ENCODE measurements at places on chromosomes 12 and 14.

DNA sequence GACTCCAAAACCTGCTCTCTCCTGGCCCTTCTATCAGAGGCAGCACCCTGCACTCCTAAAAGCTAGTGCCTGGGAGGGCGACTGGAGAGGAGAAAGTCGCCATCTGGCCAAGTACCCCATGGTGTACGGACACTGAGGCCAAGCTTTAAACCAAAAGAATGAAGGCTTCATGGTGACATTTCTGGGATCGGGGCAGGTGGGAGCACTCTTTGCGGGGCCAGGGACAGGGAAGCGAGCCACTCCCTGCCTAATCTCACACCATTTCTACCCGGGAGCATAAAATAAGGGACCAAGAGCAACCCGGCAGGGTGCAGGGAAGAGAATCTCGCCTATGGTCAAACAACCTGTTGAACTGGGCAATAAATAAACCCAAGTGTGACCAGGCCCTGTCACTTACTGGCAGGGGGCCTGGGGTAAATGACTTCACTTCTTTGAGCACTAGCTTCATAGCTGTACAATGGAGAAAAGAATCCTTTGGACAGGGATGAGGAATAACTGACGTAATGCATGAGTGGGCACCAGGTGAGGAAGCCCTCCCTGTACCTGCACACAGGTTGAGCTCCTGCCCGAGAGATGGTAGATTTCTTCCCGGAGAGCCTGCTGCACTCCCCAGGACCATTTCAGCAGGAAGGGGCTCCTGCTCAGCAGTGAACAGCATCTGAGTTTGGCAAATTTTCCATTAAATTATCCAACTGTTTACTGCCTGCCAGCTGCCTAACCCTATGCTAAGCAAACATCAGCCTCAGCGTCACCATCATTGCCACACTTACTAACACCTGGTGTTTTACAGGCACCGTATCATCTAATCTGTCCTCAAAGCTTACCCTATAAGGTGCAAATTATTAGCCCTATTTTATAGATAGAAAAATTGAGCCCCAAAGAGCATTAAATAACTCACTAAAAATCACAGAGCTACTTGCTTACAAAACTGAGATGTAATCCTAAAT, 2.0 kb downstream of the SERPINA1 start:
- no peak for DNase-seq

DNA sequence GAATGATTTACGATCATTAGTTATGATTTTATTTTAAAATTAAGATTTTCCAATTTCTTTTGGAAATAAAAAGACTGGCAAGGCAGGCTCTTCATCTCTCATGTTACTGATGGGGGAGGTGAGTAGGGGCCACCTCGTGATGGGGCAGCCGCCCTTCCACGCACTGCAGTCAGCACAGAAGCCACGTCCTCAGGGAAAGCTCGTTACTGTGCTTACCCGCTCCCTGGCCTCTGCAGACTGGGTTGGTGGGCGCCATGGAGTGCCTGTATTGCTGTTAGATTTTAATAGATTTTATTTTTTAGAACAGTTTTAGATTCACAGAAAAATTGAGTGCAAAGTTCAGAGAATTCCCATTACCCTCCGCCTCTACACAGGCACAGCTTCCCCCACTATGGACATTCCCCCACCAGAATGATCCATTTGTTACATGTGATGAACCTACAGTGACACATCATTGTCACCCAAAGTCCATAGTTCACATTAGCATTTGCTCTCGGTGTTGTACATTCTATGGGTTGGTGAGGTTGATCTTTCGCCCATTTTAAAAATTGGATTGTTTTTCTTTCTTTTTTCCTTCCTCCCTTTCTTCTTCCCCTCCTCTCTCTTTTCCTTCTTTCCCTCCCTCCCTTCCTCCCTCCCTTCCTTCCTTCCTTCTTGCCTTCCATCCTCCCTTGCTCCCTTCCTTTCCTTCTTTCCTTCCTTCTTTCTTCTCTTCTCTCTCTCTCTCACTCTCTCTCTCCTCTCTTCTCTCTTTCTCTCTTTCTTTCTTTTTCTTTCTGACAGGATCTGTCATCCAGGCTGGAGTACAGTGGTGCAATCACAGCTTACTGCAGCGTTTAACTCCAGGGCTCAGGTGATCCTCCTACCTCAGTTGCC, 30.7 kb downstream of the ADGRD1 start:
- DNase-seq = no peak

DNA sequence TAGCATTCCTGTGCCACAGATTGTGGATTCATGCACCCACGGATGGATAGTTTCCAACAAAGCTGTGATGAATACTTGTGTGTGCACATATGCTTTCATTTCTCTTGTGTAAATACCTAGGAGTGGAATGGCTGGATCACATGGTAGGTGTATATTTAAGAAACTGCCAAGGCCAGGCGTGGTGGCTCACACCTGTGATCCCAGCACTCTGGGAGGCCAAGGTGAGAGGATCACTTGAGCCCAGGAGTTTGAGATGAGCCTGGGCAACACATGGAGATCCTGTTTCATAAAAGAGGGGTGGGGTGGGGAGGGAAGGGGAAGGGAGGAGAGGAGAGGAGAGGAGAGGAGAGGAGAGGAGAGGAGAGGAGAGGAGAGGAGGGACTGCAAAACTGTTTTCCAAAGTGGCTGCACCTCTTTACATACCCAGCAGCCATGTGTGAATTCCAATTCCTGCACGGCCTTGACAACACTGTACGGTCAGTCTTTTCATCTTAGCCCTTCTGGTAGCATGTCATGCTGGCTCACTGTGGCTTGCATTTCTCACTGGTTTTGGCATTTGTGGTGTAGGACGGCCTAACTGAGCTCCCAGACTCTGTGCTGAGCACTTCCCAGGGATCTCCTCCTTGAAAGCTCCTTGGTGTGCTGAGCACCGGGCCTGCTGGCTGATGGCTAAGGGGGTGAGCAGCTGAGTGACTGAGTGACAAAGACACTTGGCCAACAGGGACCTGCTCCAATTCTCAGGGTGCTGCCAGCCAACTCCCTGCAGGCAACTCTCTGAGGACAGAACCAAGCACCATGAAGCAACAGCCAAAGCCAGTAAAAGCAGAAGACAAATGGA, 27.9 kb downstream of the SYNE3 start:
- DNase-seq = no peak

DNA sequence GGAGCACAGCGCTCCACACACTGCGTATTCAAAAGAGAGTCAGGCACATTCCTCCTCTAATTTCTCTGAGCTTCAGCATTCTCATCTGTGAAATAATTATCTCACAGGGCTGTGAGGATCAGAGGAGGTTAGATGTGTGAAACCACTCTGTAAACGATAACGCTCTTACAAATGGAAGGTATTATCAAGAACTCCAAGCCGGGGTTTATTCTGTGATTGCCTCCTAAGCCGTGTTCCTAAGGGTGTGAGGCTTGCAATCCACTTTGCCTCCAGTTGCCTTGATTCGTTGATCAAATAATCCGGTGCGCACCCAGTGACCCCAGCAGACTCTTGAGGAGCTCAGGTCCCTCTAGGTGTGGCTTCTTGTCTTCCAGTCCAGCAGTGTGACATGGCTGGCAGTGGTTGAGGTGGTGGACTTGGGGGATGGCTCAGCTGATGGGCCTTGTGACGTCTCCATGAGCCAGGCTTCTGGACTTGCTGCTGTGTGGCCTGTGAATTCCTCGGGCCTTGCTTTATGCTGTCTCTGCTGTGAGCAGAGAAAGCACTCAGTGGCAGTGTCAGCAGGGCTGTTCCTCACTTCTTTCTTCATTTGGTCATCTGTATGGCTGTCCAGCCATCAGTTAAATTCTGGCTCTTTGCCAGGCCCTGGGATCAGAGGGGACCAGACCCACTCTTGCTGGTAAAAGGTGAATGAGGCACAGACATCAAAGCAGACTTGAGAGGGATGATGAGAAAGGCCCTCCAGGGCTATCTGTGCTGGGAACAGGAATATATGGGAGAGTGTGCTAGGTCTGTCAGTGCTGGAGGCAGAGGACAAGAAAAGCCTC, 71.0 kb downstream of the SLC25A47 start:
- DNase-seq = no peak

DNA sequence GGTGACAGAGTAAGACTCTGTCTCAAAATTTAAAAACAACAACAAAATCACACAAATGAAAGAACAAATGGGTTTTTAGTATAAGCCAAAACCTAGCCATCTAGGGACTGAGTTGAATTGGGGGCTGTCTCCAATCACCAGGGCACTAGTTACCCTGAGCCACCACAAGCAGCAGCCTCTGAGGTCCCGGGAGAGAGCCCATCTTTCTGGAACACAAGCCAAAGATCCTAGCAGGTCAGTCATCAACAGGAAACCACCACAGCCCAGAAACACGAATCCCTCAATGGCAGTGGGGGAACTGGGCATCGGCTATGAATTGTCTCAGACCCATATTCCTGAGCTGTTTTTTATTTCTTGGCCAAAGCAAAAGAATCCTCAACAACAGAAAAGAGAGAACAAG, 75.3 kb downstream of the KDM2B start:
- DNase-seq = no peak

DNA sequence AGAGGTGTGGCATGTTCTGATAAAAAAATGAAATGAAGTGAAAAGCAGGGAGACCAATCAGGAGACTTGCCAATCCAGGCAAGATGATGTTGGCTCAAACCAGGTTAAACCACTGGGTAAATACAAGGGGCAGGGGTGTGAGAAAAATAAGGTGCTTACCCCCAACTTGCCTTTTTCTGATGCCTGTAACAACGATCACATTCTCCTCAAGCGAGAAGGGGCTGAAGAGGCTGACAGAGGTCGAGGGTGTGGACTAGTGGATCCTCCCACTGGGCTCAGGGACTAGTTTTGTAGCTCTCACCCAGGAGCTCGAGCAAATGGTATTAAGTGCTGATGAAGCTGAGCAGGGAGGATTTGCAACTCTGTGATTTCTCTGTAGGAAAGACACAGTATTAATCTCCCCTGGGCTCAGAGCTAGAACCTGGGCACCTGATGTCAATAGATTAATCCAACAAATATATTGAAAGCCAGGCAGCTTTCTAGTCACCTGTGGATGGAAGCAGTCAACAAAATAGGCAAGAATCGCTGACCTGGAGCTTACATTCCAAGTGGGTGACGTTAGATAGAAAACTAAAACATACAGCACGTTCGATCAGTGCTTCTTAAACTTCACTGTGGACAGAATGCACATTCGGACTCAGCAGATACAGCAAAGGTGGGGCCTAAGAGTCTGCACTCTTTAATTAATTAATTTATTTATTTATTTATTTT, 15.2 kb upstream of the EAPP start:
- DNase-seq = no peak

GRCh38 chr14:54651649-54652048, 84.7 kb downstream of the SAMD4A start:
- DNase-seq = no peak

GRCh38 chr12:119594399-119594730, 791 bp downstream of the TMEM233 start:
- DNase-seq = no peak

DNA sequence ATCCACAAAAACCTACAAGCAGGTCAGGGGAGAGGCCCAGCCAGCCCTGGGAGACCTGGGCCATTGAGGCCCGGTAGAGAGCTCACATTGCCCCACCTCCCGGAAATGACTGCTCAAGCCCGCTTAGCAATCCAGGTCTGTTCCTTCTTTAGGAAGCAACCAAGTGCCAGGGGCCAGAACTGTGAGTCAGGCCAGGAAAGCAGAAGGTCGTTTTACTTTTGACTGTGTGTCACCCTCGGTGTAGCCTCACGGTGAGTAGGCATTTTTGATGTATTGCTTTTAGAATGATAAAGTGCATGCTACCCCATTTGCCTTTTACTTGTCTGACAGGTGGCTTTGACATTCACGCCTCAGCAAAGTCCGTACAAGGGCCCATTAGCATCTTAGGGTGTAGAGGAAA, 25.4 kb upstream of the PWP1 start:
- no peak for DNase-seq

DNA sequence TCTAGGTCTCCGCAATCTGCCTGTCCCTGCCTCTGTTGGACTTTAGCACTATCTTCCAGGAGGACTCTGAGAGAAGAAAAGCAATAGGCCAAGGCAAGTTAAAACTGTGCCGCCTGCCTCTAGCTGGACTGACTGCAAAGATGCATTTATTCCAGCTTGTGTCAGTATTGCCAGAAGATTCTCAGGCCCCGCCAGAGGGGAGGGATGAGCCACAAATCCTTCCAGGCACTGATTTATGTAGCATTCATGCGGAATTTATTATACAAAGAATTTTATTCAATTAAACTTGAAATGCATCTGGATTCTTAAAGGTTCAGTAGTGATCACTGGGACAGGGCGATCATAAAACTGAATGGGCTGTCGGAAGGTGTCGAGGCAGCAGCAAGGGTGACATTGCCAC, 19.8 kb downstream of the MMAB start:
- DNase-seq = no peak

DNA sequence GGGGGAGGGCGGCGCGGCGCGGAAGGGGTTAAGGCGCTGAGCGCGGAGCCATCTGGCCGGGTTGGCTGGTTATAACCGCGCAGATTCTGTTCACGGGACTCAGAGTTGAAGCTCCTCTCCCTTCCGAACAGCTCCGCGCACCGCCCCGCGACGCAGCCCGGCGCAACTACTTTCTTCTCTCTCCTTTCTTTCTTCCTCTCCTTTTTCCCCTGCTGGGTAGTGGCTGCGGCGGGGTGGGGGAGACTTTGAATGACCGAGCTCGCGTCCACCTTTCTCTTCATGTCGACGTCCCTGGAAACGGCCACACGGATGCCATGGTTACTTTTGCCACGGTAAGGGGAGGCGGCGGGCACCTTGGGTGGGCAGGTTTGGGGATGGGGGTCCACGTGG, at the start of gene NTF3:
TSS of gene NTF3 (plus strand) at position 98 of the 390 bp plus-strand sequence. CDS start at position 315, 217 bp downstream.
- DNase-seq = no peak

- DNase-seq = no peak
Measured at GRCh38 chr14:91302391-91302790, 57.9 kb upstream of the GPR68 start.

Data from CD4-positive, alpha-beta T cell treated with Interleukin-6 at 100 ng/mL for 8 hours (primary cell).